Fibroblast of villous mesenchyme (primary cell): ENCODE measurements at places on chromosomes 6 and 20. TPM values are rescaled to one million over a fixed set of nuclear protein-coding genes. Genes with fewer than 3 reads are reported as not detected.

- DNase-seq = no peak
These were observed 135.5 kb downstream of the LY86 start for GRCh38 chr6:6723921-6724538.

DNA sequence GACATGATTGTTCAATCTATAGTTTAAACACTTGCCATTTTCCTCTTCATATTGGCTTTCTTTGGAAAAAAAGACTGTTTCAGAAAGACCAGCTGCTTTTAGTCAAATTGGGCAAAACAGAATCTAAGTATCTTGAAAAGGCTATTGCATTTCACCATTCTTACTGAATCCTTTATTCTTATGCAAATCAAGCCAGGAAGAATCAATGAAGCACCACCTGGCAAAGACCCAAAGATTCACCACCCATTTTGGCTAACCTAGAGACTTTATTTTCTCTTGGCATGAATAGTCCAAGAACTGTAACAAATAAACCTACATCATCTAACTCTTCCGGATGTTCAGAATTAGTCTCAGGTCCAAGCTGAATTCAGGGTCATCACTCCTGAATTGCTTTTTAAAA lies 71.3 kb upstream of the EYA4 start:
- no peak for DNase-seq

DNA sequence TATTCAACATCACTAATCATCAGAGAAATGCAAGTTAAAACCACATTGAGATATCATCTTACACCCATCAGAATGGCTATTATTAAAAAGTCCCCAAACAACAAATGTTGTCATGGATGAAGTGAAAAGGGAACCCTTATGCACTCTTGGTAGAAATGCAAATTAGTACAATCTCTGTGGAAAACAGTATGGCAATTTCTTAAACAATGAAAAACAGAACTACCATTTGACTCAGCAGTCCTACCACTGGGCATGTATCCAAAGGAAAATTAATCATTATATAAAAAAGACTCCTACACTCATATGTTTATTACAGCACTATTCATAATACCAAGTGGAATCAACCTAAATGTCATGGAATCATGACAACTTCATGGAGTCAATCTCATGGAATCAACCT lies 611.3 kb upstream of the GJE1 start:
- DNase-seq = no peak

GRCh38 chr20:18989736-18990474 lies 176.3 kb downstream of the SCP2D1 start:
- no peak for DNase-seq

DNA sequence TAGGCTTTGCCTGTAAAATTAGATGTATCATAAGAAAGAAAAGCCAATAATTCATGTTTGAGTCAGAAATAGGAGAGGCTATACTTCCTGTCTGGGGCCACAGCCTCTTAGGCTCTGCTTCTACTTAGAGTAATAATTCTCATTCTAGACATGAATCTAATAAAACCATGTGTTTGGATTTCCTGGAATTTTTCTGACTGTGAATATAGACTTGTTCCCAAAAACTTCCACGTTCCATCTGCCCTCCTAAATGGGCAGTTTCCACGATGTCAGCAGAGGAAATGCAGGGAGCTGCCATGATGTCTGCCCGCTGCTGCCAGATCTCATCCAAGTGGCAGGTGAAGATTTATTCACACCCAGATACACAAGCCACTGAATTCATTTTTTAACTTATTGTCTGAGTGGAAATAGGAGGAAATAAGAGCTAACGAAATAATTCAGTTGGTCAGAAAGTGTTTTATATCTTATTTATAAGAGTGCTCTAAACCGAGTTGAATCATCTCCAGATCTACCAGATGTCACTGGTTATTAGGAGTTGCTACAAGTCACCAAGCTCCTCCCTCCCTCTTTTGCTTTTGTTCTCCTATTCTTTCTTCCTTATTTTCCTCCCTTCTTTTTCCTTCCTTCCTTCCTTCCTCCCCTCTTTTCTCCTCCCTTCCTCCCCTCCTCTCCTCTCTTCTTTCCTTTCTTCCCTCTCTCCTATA lies 69.3 kb downstream of the ALDH8A1 start:
- peak; percentile 14 for DNase-seq

DNA sequence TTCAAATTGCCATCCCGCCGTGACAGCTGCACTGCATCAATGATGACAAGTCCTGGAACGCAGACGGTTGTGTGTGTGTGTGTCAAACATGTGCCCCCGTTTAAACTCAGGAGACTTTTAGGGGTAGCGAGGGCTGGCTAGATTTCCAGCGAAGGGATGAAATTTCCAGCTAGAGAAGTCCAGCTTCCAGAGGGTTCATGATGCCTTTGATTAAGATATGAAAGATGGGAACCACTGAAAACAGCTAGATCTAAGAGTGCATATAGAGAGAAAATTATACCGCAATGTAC lies 644 bp downstream of the KIZ start:
- peak; percentile 41 for DNase-seq

GRCh38 chr20:50913690-50914375 lies 17.4 kb downstream of the ADNP start:
- peak; percentile 71 for DNase-seq

- DNase-seq = no peak
These were observed 3.9 kb downstream of the SYTL3 start for GRCh38 chr6:158653577-158654354.

- no peak for DNase-seq
These were observed 811.2 kb downstream of the MAFB start for GRCh38 chr20:39877788-39878187.

DNA sequence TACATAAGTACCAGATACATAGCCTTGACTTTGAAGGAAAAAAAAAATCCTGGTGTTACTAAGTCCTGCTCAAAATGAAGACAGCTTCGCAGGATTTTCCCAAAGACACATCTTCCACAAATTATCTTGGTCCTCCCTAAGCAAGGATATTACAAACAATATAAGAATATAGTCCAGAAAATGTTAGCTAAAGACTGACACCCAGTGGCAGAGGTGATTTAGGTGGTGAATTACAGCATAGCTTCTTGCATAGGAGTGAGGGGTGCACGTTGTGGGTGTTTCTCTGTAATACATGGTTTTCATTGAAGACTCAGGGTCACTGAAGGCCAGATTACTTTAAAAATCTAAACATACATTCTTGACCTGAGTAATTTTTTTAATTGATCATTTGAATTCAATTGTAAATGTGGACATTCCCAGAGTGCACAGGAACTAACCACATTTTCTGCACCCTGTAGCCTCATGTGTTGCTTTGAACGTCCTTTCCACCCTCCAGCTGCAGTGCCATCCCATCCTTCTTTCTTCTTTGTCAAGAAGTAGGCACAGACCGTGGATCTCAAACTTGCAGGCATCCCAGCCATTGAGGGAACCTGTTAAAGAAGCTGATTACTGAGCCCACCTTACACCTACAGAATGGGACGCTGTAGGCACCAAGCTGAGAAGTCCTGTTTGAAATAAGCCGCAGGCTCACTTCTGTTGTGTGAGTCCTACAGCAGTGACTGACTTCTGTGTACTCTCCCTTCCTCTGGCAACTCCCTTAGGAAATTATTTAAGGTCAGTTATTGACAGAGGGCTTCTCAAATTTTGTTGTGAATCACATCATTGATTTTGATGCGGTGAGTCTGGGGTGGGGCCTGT lies 102.6 kb downstream of the PERP start:
- peak; percentile 24 for DNase-seq

GRCh38 chr20:3645309-3646066 lies 17.7 kb downstream of the GFRA4 start:
- no peak for DNase-seq

DNA sequence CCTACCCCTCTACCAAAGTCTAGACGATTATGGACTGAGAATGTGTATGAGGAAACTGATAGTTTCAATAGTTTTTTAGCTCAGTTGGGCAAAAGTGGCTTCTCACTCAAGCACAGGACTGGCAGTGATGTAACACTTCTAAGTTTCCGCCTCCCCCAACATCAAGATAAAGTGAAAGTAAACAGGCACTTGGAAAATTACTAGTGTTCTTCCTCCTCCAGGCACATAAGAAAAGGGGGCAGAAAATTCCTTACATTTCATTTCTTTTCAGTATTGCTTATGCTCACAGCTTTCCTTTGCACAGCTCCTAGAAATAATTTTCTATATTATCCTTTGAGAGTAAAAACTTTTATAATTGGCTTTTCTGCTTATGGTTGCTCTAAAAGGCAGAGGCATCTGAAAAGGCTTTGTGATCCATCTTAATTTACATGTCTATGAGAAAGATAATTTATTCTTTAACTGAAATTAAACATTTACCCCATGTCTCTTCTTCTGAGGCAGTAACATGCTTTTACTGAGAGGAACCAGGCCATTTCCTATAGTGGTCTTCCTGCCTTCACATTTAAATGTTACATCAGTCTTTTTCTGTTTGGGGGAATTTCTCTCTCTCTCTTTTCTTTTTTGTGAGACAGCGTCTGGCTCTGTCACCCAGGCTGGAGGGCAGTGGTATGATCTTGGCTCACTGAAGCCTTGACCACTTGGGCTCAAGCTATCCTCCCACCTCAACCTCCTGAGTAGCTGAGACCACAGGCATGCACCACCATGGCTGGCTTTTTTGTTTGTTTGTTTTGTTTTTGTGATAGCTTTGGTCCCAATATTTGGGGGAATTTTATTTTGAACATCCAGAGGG lies 65.0 kb upstream of the EEF1A1 start:
- DNase-seq = peak; percentile 97

DNA sequence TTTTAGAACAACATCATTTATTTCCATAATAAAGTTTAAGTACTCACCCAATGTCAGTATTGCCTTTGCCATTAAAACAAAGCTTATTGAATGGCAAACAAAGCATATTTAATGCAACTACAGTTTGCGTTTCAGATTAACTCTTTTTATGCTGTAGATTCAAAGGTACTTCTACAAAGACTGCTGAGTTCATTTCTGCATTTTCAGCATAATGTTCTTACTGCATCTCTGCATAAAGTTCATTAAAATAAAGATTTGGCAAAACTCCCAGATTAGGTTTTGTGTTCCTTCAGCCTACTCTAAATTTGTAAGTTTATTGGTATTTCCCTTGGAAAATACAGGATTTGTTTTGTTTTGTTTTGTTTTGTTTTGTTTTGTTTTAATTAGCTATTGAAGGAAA lies 359.4 kb downstream of the ADGRB3 start:
- DNase-seq = peak; percentile 30

DNA sequence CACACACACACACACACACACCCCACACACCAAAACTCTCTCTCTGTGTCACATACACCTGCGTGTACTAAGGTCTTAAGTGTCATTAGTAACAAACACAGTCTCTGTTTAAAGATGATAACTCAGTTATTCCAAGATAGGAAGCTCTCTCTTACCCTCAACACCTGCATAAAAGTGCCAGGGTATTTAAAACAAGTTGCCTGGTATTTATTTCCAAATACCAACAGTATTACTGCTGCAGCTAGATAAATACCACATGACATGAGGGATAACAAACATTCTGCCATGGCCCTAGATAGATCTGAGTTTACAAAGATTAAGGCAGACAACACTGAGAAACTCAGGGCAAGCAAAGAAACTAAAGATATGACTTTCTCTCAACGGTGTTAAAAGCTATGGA lies 118.5 kb downstream of the SIM1 start:
- DNase-seq = no peak

- no peak for DNase-seq
These were observed 291.6 kb upstream of the CDH4 start for GRCh38 chr20:60960500-60960899.

DNA sequence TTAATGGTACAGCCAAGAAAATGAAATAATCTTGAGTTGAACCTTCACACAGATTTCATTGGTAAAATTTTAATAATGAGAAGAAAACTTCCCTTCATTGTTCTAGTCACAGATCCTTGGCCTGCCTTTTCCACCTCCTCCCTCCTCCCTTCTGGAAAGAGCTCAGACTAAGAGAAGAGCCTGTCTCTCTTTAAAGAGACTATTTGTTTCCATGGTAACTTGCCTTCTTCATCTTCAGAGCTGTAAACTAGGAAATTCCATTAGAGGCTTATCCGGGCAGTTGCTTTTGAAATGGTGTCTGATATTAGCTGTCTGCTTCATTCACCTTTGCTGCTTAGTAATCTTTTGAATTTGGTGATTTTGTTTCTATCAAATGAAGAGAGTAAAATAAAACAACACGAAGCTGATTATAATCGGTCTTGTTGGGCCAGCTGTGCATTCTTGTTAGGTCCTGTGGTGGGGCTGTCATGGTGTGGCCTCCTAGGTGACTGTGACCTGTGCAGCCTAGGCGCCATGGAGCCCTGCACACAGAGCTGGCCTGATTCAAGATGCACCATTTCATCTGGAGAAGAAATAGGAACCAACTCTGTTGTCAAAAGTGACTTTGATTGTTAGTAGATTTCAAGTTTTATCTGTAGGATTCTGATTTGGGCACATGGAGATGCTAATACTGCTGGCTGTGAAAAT lies 96.7 kb downstream of the MAP3K7 start:
- DNase-seq = no peak

GRCh38 chr6:1739680-1740079 lies 130.0 kb downstream of the FOXC1 start:
- no peak for DNase-seq

GRCh38 chr6:9532621-9533557 lies 882.0 kb downstream of the TFAP2A start:
- DNase-seq = peak; percentile 64

DNA sequence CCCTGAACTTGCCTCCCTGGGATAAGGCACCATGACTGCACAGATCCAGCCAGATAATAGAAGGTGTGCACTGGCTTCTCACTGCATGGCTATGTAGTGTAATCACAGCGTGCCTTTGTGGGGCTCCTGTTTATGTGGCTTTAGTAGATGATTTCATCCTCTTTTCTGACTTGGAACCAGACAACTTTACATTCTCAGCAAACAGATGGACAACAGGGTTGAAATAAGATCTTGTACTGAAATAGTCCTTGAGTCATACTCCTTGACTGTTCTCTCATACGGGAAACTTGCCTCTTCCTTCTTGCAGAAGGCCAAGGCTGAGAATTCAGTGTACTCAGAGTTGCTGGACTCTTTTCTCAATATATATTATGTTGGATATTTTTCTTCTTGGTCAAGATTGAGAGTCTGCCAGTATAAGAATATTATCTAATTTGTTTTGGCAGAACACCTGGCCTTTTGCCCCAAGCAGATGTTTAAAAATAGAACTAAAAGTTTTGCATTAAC lies 25.0 kb upstream of the RNF144B start:
- peak; percentile 49 for DNase-seq

GRCh38 chr6:79600812-79601609 lies 30.1 kb upstream of the SH3BGRL2 start:
- peak; percentile 90 for DNase-seq

FOXF2 gene
- 0.97 TPM in 1 of 2 replicates, not detected in the other for total RNA-seq

MOG gene
- not detected in 2 replicates for total RNA-seq

KCNG1 gene
- total RNA-seq = 3.0 and 22.9 TPM in 2 replicates

C4B gene
- 6.8 and 9.9 TPM in 2 replicates for total RNA-seq

BLOC1S5 gene
- total RNA-seq = 7.1 and 11.2 TPM in 2 replicates

NKX2-4 gene
- total RNA-seq = not detected in 2 replicates

SLC35D3 gene
- not detected in 2 replicates for total RNA-seq

SLC22A3 gene
- 1.3 and 10.0 TPM in 2 replicates for total RNA-seq

SLA2 gene
- not detected in 2 replicates for total RNA-seq

HTR1E gene
- total RNA-seq = not detected in 2 replicates

RNF144B gene
- 0.97 and 2.6 TPM in 2 replicates for total RNA-seq

CRISP2 gene
- not detected in 2 replicates for total RNA-seq

REM1 gene
- total RNA-seq = not detected in 2 replicates

CDH26 gene
- total RNA-seq = 0.32 and 0.86 TPM in 2 replicates

DYNLT2 gene
- total RNA-seq = 1.3 TPM in 2 replicates
